Hepatocyte (in vitro differentiated cells): ENCODE measurements at places on chromosomes 2 and 18.
A peak's percentile ranks its signal among the peaks of the same experiment; 100 is the strongest.

- H3K4me3 ChIP-seq = no peak overlapping the region
- H3K4me1 ChIP-seq = peaks cover 51% of the 10 kb centered on the region
- no peaks in the 10 kb centered on the region for H3K27me3 ChIP-seq
- DNase-seq = no peak
- no peaks in the 10 kb centered on the region for H3K36me3 ChIP-seq
Observed at GRCh38 chr18:48922226-48922800, 28.5 kb downstream of the SMAD7 start.

DNA sequence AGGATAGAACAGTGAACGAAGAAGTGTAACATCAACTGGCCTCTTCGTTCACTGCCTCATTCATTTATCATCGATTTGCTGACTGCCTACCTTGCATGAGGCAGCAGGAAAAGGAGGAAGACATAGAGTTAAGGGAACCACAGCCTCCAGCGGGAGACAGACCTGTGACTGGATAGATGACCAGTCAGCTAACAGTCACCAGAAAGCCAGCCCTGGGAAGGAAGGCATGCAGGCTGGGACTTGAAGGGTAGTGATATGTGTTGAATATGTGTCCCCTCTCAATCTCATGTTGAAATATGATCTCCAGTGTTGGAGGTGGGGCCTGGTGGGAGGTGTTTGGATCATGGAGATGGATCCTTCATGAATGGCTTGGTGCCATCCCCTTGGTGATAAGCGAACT is 58.3 kb downstream of the CTIF start:
- no peak overlapping the region for H3K27ac ChIP-seq
- H3K27me3 ChIP-seq = no peaks in the 10 kb centered on the region
- peaks cover 8% of the 10 kb centered on the region for H3K4me1 ChIP-seq
- no peaks in the 10 kb centered on the region for H3K36me3 ChIP-seq
- DNase-seq = no peak

GRCh38 chr18:67417864-67418523 is 98.5 kb downstream of the DSEL start:
- no peaks in the 10 kb centered on the region for H3K4me1 ChIP-seq
- H3K27me3 ChIP-seq = no peaks in the 10 kb centered on the region
- DNase-seq = peak; percentile 13
- no peaks in the 10 kb centered on the region for H3K36me3 ChIP-seq

- H3K4me3 ChIP-seq = no peak overlapping the region
- no peak overlapping the region for H3K27ac ChIP-seq
- H3K27me3 ChIP-seq = no peaks in the 10 kb centered on the region
- H3K36me3 ChIP-seq = no peaks in the 10 kb centered on the region
- no peak for DNase-seq
- no peaks in the 10 kb centered on the region for H3K4me1 ChIP-seq
Observed at GRCh38 chr2:8252997-8253694, 428.7 kb upstream of the ID2 start.

DNA sequence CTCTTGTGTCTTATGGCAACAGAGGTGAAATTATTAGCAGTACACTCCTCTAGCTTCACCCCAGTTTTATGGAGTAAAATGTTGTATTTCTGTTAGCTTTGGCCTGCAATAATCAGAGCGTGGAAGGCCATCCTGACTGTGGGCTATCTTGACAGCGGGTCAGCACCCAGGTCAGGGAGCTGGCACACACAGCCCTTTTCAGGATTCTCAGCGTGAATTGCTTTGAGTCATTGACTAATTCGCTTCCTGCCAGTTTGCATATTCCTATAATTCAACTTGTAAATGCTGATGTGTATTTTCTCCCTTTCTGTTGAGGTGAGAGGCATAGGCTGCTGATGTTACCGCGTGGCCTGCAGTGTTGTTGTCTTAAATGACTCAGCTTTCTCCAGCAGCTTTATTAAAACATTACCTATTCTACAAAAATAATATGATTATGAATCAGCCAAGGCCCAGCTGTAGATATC is 109.6 kb upstream of the EML6 start:
- peaks cover 41% of the 10 kb centered on the region for H3K4me1 ChIP-seq
- peaks cover 7% of the 10 kb centered on the region for H3K36me3 ChIP-seq
- no peak for DNase-seq
- H3K27ac ChIP-seq = peak overlapping the region; percentile 25

GRCh38 chr2:142974288-142975024 is 97.0 kb downstream of the KYNU start:
- no peaks in the 10 kb centered on the region for H3K36me3 ChIP-seq
- H3K27ac ChIP-seq = peak overlapping the region; percentile 73
- no peaks in the 10 kb centered on the region for H3K27me3 ChIP-seq

DNA sequence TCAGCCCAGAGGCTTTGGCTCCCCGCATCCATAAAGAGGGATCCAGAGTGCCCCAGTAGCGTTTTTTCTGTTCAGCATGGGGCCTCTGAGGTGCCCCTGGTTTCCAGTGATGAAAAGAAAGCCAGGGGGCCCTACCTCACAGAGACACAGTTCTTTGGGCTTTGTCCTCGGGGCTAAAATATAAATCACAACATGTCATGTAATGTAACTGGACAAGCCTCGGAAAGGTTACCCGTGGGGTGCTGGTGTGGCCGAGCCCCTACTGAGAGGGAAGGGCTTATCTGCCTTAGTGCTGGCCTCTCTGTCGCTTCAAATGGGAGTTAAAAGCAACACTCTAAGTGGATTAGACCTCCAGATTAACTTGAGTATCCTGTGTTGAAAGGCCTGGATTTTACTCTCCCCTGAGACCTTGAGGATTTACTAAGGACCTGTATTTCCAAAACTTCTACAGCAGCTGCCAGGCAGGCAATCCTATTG is 251.6 kb upstream of the APCDD1 start:
- no peaks in the 10 kb centered on the region for H3K36me3 ChIP-seq
- peaks cover 3% of the 10 kb centered on the region for H3K4me1 ChIP-seq
- no peak for DNase-seq
- no peaks in the 10 kb centered on the region for H3K27me3 ChIP-seq
- no peak overlapping the region for H3K27ac ChIP-seq

GRCh38 chr2:26932974-26933373 is 37.5 kb upstream of the MAPRE3 start:
- H3K36me3 ChIP-seq = no peaks in the 10 kb centered on the region
- no peaks in the 10 kb centered on the region for H3K27me3 ChIP-seq
- H3K4me1 ChIP-seq = no peaks in the 10 kb centered on the region
- no peak for DNase-seq
- H3K27ac ChIP-seq = no peak overlapping the region

GRCh38 chr18:51135364-51135763 is 62.1 kb downstream of the MEX3C start:
- H3K4me3 ChIP-seq = no peak overlapping the region
- no peaks in the 10 kb centered on the region for H3K36me3 ChIP-seq
- no peaks in the 10 kb centered on the region for H3K27me3 ChIP-seq
- DNase-seq = no peak

DNA sequence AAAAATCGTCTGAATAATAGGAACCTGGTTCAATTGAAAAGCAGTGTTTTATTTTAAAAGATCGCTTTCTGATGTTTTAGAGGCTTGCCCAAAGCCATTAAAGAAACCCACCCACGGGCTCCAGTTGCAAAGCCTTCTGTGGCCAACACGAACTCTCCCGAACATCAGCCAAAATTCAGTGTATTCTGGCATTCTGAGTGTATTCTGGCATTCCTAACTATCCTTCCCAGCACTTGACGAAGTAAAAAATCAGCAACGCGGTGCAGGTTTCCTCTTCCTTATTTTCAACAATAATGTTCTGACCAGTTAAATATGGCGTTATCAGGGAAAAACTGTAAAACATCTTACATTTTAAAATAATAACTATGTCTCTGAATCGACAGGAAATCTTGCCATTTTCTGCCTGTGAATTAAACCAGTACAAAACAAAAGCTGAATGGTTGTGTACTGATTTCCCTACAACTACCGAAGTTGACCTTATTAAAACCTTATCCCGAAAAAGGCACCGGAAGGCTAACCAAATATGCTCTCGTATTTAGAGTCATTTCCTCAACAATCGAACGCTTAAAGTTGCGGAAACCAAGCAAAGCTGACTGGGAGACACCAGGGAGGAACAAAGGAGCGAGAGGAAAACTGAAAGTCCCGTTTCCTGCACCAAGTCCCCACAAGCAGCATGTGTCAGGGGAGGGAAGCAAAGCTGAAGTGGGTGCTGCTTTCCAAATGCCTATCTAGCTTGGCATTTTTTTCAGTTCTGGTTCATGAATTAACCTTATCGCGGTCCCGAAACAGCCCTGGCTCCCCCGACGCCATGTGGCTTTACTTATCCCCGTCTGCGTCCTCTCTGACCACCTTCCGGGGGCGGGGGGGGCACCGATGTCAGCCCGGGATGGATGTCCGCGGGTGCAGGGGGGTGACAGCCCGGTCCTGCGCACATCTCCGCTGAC is 44.3 kb downstream of the ZNF516 start:
- no peaks in the 10 kb centered on the region for H3K36me3 ChIP-seq
- DNase-seq = peak; percentile 34
- H3K27ac ChIP-seq = peak overlapping the region; percentile 90
- H3K4me3 ChIP-seq = peak overlapping the region; percentile 26
- H3K27me3 ChIP-seq = no peaks in the 10 kb centered on the region
- peaks cover 90% of the 10 kb centered on the region for H3K4me1 ChIP-seq

- DNase-seq = no peak
- H3K4me3 ChIP-seq = no peak overlapping the region
- no peak overlapping the region for H3K27ac ChIP-seq
- H3K36me3 ChIP-seq = no peaks in the 10 kb centered on the region
- H3K27me3 ChIP-seq = no peaks in the 10 kb centered on the region
- H3K4me1 ChIP-seq = peaks cover 5% of the 10 kb centered on the region
Observed at GRCh38 chr18:58766946-58767345, 95.7 kb downstream of the MALT1 start.

GRCh38 chr2:12725233-12726187 is 8.8 kb downstream of the TRIB2 start:
- no peaks in the 10 kb centered on the region for H3K36me3 ChIP-seq
- H3K27ac ChIP-seq = no peak overlapping the region
- no peak for DNase-seq
- H3K4me1 ChIP-seq = peaks cover 21% of the 10 kb centered on the region
- H3K4me3 ChIP-seq = no peak overlapping the region

GRCh38 chr18:9429662-9429993 is 45.7 kb upstream of the RALBP1 start:
- no peaks in the 10 kb centered on the region for H3K36me3 ChIP-seq
- H3K4me3 ChIP-seq = no peak overlapping the region
- peaks cover 4% of the 10 kb centered on the region for H3K4me1 ChIP-seq
- no peaks in the 10 kb centered on the region for H3K27me3 ChIP-seq

DNA sequence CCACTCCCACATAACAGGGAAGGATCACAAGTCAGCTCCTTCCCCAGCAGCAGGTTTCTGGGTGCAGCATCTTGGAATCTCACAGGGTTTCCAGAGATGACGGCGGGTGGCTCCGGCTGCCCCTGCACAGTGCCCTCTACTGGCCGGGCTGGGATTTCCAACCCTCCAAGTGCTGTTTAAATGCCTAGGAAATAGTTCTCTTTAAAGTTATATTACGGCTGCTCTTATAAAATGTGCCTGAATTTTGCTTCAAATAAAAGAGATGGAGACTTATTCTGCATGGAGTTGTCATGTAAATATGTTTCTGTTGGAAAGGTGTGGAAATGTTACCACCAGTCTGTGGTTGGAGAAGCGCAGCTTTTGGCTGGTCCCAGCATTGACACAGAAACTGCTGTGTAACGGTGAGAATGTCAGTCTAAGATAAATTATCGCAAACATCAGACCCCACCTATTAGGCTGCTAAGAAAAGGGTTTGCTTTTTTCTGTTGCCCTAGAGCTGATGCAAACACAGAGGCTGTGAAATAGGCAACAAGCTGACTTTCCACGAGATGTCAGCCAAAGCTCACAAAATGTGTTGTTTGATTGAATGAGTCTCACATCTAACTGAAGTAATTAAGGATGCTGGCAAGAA is 3.3 kb upstream of the HJURP start:
- no peaks in the 10 kb centered on the region for H3K36me3 ChIP-seq
- H3K4me3 ChIP-seq = no peak overlapping the region
- H3K4me1 ChIP-seq = no peaks in the 10 kb centered on the region
- DNase-seq = peak; percentile 45

DNA sequence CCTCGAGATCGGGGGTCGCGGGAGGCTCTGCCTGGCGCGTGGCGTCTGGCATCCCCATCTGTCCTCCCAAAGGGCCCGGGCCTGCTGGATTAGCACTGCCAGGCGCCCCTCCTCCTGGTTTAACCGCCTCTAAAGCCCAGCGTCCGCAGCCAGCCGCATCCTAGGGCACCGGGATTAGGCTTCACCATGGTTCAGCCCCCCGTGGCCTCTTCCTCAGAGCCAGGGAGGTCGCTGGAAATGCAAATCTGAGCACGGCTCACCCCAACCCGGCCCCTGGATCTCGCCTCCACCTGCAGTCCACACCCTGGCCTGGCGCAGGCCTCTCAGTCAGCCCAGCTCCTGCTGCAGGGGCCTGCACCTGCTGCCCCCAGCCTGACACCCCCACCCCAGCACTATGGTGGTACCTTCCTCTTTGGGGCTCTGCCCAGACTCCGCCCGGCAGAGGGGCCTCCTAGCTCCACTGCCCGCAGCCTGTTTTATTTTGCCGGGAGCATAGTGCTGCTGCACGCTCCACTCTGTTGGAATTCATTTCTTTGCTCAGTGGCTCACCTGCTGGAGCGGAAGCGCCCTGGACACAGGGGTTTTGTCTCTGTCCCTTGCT is 13.2 kb downstream of the PRELID3A start:
- H3K27me3 ChIP-seq = no peaks in the 10 kb centered on the region
- H3K36me3 ChIP-seq = no peaks in the 10 kb centered on the region
- peak; percentile 38 for DNase-seq
- H3K4me3 ChIP-seq = no peak overlapping the region
- no peak overlapping the region for H3K27ac ChIP-seq

GRCh38 chr18:13302040-13302439 is 83.5 kb downstream of the LDLRAD4 start:
- H3K36me3 ChIP-seq = no peaks in the 10 kb centered on the region
- H3K4me3 ChIP-seq = no peak overlapping the region
- H3K27me3 ChIP-seq = no peaks in the 10 kb centered on the region
- peak overlapping the region; percentile 24 for H3K27ac ChIP-seq
- no peak for DNase-seq

DNA sequence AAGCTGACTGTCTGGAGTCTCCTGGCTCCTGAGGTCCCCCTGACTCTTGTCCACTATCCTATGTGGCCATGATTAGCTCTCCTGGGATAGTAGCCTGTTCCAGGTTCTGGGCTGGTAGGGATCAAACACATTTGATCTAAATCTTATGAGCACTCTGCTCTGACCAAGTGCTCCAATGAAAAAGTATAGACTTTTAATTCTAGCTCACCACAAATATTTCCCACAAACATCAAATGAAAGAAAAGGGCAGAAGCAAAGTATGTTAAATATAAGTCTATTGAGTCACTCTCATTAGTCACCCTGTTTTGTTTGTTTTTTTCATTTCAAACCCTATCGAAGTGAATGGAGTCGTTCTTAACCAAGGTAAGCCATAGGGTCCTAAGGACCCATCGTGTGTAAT is 39.7 kb upstream of the NEDD4L start:
- no peak overlapping the region for H3K4me3 ChIP-seq
- no peaks in the 10 kb centered on the region for H3K36me3 ChIP-seq
- no peak overlapping the region for H3K27ac ChIP-seq
- no peaks in the 10 kb centered on the region for H3K27me3 ChIP-seq

DNA sequence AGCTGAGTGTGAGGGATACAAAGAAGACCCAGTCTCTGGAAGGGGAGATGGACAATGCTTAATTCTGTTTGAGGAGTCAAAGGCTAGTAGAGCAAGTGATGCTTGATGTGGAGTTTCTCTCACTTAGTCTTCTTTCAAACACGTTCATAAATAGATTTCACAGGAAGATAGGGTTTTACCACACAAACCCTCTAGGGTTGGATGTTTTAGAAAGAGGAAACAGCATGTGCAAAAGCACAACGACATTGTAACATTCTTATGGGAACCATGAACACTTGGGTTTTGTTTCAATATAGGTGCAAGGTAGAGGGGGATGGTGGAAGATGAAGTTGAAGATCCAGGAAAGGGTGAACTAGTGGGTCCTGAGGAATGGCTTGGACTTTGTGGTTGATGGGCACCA is 10.8 kb upstream of the EFEMP1 start:
- DNase-seq = no peak
- peaks cover 6% of the 10 kb centered on the region for H3K27me3 ChIP-seq
- no peaks in the 10 kb centered on the region for H3K36me3 ChIP-seq
- no peak overlapping the region for H3K4me3 ChIP-seq
- no peak overlapping the region for H3K27ac ChIP-seq
